ENCODE measurements at places on chromosomes 16 and 17.

DNA sequence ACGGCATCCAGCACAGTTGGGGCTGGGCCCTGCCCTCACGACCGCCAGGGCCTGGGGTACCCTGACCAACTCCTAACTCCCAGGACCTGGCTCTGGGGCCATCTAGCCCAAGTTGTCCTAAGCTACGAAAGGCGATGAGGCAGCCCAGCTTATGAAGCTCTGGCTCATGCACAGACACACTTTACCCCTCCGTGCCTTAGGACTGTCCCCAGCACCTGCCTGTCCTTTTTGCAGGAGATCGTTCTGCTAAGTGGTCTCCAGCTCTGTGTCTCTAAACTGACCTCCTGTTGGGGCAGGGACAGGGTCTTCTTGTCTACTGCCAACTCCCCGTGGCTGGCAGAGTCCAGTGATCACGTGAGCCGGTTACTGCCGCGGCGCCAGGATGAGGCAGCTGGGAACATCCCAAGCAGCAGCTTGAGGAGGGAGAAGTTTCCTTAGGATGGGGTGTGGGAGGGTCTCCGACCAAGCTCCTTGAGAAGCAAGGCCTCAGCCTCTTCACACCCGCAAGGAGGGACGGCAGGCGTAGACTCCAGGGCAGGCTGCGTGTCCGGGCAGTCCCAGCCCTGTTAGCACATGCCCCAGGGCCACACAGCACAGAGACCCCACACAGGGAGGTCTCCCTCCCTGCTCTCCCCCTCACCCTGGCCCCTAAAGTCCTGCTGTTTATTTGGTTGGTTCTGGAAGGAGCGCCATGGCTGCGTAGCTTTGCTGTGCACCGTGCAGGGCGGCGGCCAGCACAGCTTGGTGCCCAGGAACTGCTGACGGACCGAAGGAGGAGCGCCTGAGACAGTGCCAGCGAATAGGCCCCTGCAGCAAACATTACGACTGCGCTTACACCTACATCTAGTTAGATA lies 16.4 kb upstream of the METRNL start:
- DNase-seq: no peak

DNA sequence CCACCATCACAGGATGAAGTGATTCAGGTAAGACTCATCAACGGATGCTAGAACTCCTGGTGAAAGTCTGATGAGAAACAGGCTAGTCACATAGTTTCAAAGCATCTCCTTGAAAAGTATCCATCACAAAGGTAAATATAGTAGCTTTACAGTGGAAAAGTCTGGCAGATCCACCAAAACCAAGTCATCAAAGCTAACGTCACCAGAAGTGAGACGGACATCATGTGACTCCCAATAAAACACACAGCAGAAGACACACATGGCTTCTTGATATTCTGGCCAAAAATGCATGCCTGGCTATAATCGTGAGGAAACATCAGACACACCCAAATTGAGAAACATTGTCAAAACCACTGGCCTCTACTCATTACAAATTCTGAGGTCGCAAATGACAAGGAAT lies 17.9 kb upstream of the TRPV3 start:
- DNase-seq: no peak

DNA sequence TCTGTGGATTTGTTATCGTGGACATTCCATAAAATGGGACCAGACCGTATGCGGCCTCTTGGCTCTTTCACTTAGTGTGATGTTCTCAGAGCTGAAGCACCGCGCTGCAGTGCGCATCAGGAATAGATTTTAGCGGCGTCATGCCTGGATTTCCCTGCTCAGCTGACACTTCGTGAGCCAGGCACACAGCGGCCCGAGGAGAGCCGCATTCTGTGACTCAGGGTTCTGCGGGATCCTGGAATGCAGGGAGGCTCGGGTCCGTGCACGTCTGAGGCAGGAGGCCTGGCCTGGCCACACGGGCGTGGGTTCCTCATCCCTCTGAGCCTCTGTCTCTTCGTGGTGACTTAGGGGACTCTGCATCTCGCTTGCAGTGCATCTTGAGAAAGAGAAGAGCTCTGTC lies 13.4 kb downstream of the CBFA2T3 start:
- no peak for DNase-seq

- no peak for DNase-seq
Observed at GRCh38 chr17:49106321-49107210, 26.0 kb upstream of the B4GALNT2 start.

DNA sequence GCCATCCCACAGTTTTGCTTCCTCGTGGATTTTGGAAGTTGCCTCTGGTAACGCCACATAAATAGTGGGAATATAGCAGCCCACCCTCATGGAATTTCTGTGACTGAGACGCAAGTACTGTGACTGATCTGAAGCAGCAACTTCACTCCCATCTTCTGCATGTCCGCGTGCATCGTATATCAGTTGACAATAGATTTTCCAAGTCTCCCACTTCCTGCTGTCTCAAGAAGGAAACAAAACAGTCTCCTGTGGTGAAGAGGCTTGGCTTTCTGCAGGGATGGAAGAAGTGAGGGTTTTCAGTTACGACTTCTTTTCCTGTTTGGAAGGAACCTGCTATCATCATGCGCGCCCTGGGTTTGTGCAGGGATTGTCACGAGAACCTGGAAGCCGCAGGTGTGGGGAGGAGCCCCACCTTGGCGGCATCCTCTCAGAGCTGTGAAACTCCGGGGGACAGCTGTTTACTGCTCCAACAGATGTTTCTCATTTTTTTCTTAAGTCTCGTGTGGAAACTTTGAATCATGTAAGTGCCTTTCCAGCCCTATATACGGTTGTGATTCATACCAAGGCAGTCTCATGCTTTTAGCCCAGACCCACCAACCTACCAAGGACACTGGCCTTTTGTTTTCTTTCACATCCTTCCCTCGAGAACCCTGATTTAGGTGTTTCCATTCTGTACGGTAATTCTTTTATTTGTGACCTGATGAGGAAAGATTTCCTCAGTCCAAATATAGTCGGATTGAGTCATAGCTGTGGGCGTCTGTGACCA lies 57.5 kb downstream of the WIPI1 start:
- no peak for DNase-seq

DNA sequence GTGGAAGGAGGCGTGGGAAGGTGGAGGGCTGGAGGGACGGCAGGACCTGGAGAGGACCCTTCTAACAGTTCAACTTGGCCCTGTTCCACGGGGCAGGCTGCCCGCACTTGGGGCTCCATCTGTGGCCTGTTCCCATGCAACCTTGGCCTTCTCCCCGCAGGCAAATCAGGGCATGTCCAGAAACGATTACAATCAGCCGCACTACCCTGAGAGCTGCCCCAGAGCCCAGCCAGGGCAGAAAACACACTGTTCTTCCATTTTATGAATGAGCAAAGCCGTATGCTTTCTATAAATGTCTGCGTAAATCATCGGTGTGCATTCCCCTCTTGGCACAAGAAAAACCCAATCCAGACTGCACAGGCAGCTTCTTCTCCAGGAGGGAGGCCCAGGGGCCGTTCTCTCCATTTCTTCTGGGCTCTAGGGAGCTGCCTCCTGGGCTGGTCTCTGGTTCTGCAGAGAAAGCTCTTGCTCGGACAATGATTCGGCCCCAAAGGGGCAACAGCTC lies 228.7 kb downstream of the SOX9 start:
- DNase-seq: no peak

Measured in activated naive CD4-positive, alpha-beta T cell (primary cell).